Glutamatergic neuron (in vitro differentiated cells): ENCODE measurements at places on chromosomes 1 and 21.

- no peak for DNase-seq
These were observed 16.3 kb upstream of the IFNLR1 start for GRCh38 chr1:24203404-24203803.

GRCh38 chr1:47751193-47751592, 246.0 kb downstream of the TRABD2B start:
- DNase-seq, result no peak

GRCh38 chr1:55035904-55036303, 3.4 kb upstream of the PCSK9 start:
- no peak for DNase-seq

DNA sequence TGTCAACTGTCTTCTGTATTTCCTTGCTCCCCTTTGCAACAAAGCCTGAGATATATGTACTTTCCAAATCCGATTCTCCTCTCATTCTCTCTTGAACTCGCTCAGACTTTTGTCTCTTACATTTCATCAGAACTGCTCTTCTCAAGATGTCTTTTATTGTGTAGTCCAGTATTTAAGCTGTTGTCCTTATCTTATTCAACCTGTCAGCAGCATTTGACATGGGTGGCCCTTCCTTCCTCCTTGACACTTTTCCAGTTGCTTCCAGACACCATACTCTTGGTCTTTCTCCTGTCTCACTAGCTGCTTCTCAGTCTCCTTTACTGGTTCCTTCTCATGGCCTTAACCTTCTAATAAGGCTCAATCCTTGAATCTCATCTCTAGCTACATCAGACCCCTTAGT, 47.0 kb downstream of the TSNAX start:
- DNase-seq, result no peak

DNA sequence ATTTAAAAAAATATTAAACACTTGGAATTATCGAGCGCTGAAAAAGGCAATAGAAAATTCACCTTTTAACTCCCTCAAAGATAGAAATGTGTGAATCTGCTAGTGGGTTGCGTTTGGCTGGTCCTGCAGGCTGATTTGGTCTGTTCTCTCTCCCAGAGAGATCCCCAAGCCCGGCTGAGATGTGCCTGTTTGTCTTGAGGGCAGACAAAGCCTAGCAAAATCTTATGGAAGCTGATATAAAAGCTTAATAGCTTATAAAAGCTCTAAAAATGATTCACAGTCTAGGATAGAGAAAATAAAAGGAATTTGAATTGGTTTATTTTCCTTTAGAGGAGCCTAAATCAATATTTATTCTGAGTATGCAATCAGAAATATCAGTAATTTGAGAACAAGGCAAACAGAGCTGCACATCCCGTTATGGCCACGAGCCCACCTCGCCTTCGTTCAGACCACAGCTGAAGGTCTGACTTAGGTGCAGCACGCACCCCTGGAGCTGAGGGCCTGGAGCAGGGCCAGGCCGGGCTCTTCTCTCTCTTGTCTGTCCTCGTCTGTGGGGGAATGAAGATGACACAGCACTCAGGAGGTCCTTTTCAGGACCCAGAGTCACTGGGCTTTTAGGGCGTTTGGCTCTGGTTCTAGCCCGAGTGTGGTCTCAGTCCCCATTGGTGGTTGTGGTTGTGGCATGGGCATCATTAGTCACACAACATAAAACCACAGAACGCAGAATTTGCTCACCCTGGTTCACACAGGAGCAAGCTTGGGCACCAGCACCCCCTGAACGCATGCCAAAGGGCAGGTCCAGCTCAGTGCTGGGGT, 18.6 kb downstream of the PDE9A start:
- DNase-seq, result no peak

- peak; percentile 67 for DNase-seq
These were observed at the start of gene FAM131C for GRCh38 chr1:16073490-16074119. FAM131C (minus strand) TSS chr1:16073651; CDS start chr1:16073442, 209 bp downstream.

- peak; percentile 33 for DNase-seq
These were observed 39.9 kb downstream of the F5 start for GRCh38 chr1:169546087-169546995.

GRCh38 chr1:209815490-209815889, 9.5 kb upstream of the IRF6 start:
- DNase-seq, result no peak

DNA sequence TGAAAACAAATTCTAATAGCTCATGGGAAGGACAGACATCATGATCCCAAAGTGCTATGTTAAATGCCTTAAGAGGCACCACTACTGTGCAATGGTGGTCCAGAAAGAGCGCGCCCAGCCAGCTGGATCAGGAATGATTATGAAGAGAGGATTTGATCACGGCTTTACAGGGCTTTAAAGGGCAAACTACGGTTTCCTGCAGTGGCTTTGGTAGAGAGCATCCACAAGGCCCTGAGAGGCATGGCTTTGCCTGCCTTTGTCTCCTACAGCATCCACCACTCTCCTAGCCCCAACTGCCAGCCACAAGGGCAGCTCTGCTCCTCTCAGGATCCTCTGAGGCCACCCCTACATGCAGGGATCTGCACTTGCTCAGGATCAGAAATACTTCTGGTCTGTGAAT, 40.7 kb downstream of the ZNF281 start:
- no peak for DNase-seq

- no peak for DNase-seq
These were observed 481.5 kb upstream of the ZRANB2 start for GRCh38 chr1:71562298-71562697.

- DNase-seq, result no peak
These were observed 79.5 kb upstream of the VAMP3 start for GRCh38 chr1:7691576-7691975.

DNA sequence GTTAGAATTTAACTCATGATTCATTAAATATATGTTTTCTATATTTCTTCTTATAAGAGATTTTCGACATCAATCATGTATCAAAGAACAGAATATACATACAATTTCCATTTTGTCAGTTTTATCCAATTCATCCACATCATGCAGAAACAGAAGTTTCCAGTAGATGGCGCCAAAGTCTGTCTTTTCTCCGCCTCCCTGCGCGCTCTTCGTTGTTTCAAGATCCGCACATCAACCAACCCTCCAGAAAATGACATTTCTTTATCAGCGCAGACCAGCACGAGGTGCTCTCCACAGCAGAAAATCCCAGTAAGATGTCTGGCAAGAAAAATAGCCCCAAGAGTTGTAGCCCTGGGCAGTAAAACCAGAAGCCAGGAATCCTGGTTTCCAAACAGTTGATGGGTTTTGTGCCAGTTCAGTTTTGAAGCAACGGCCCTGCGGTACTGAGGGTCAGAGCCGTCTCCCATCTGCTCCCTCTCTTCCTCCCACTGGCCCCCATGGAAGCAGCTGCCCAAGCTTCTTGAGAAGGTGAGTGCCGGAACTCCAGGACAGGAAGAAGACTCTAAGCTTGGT, 38.6 kb upstream of the GPR137B start:
- peak; percentile 60 for DNase-seq

DNA sequence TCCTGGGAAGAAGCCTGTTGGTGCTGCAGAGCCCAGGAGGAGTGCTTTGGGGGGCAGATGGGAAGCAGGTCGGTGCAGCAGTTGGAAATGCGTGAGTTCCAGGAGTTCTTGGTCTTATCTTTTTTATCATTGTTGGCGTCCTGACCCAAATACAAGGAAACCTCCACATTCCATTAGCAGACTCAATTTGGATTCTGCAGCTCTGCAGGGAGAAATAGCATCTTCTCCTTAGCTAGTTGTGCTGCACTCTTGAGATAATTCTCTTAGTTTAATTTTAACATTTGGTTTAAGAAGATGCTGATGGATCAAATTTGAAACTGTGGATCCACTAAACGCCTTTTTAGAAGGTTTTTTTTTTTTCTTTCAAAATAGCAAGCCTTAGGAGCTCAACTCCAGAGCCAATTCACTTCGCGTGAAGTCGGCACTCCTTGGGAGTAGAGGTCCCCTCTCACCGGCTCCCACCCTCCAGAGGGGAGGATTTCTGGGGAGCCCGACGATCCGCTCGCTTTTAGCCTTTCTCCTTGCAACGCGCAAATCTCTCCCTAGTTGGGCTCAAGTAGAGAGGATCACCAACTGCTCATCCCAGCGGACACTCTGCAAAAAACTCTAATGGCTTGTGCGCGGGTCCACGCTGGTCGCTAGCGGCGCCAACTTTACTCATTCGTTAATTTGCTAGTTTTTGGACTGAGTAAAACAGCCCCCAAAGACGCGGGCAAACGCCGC, 1.3 kb downstream of the PLD5 start:
- DNase-seq, result no peak

GRCh38 chr1:64320922-64321614, 117.6 kb downstream of the UBE2U start:
- DNase-seq, result no peak
